Gastroesophageal sphincter (tissue), 4 donors: ENCODE measurements at places on chromosomes 6 and 20. TPM values are rescaled to one million over a fixed set of nuclear protein-coding genes. Genes with fewer than 3 reads are reported as not detected.

DNA sequence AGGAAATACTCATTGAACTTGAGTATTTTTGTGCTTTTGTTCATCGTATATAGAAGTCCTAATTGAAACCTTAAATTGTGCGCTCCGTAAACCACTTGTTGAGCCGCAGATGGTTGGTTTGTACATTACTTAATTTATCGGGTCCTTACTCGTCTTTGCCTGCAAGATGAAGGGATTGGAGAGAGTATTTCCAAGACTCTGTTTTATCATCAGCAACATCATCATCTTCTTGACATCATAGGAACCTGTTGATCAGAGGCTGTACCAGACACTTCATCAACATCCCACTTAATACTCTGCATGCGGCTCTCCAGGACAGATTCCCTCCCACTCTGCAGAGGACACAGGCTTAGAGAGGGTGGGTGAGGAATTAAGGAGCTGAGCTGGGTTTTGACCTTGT lies 28.6 kb downstream of the TIAM2 start:
- ATAC-seq, result no peak

DNA sequence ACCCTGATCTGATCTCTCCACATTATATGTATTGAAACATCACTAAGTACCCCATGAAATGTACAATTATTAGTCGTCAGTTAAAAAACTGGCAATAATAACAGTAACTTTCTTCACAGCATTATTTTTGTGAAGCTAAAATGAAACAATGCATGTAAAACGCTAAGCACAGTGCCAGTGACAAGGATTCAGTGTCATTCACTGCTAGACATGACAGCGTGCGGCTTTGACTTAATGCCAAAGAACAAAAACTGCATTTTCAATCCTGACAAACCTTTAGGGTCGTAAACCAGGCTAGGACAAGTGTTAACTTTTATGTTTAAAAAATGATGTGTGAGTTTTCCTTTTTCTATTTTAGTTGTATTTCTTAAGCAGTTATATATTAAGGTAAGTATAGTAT lies 8.8 kb upstream of the OPN5 start:
- ATAC-seq, result no peak

DNA sequence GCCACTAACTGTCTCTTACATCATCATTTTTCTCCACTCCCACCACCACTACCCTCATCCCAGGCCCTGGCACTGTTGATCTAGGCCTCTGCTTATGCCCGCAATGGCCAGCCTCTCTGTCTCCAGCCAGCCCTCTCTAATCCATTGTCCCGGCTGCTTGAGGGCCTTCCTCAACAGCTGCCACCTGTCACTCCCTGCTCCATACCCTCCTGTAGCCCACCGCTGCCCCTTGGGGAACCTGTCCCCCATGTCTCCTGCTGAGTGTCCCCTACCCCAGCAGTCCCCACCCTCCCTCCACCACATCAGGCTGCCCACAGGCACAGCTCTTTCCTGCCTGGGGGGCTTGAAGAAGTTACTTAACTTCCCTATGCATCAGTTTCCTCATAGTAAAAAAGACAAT lies 13.4 kb downstream of the TEAD3 start:
- ATAC-seq, result no peak

DNA sequence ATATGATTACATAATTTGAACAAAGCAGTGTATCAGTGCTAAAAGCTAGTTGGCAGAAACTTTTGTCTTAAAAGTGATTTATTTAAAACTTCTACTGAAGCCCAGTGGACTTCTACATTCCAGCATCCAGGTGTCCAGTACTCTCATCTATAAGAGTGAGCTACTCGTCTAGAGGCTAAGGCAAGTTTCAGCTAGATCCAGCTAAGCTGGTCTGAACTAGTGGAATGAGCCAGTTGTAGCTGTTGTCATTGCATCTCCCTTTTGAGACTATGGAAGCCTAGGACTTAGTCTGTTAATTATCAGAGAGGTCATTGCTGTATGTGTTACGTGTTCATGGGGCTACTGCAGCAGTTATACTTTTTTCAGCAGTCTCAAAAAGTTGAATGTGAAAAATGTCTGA lies 165.1 kb downstream of the ZFAND3 start:
- ATAC-seq, result no peak

- ATAC-seq, result no peak
Observed at GRCh38 chr20:855466-856360, 22.2 kb downstream of the FAM110A start.

DNA sequence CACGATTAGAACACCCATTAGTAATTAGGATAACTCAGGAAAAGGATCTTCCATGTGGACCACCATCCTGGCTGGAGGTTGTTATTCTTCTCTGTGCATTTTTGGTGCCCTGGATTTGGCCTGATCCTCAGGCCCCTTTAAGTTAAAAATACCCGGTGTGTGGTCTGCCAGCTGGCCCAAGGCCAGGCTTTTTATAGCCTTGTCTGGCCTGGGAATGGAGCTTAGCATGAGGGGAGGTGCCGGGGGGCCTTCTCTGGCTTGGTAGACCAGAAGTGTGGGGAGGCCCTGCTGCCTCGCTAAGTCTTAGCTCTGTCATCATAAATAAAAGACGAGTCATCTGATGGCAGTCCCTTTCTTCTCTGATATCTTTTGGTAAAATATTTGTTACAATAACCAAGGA lies 71.4 kb downstream of the ARID1B start:
- ATAC-seq, result no peak

The SLC35B2 gene
- total RNA-seq, result 27.3 TPM

GRCh38 chr6:2522521-2522920 lies 228.2 kb downstream of the MYLK4 start:
- no peak for ATAC-seq

The POU3F2 gene
- total RNA-seq, result not detected

The ANKRD60 gene
- not detected for total RNA-seq

DNA sequence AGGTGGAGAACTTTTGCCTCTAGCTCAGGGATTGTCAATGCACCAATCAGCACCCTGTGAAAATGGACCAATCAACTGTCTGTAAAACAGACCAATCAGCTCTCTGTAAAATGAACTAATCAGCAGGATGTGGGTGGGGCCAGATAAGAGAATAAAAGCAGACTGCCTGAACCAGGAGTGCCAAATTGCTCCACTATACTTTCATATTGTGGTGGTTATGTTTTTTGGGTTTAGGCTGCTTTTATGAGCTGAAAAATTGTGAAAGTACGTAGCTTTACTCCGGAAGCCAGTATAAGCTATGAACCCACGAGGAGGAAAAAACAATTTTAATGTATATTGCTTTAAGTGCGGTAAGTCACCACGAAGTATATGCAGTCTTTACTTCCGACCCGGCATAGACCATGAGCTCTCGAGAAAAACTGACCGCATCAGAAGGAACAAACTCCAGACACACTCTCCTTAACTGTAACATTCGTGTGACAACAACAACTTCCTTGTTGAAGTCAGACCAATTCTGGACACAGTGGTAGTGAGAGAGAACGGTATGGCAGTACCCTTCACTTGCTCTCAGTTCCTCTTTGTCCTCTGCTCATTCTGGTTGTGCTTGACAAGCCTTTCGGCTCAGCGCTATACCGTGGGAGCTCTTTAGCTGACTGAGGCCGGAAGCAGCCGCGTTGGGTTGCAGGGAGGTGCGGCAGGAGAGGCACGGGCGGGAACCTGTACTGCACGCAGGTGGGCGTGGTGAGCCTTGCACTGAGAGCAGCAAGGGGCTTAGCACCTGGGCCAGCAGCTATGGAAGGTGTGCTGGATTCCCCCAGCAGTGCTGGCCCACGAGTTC lies 81.9 kb upstream of the E2F3 start:
- ATAC-seq, result peak; percentile 65

The THBS2 gene
- 37.4 TPM for total RNA-seq

GRCh38 chr6:31403283-31404060 lies at the start of gene MICA:
MICA (plus strand) TSS chr6:31403595; CDS start chr6:31403633, 38 bp downstream.
- ATAC-seq, result peak; percentile 86

The PHIP gene
- total RNA-seq, result 34.2 TPM

DNA sequence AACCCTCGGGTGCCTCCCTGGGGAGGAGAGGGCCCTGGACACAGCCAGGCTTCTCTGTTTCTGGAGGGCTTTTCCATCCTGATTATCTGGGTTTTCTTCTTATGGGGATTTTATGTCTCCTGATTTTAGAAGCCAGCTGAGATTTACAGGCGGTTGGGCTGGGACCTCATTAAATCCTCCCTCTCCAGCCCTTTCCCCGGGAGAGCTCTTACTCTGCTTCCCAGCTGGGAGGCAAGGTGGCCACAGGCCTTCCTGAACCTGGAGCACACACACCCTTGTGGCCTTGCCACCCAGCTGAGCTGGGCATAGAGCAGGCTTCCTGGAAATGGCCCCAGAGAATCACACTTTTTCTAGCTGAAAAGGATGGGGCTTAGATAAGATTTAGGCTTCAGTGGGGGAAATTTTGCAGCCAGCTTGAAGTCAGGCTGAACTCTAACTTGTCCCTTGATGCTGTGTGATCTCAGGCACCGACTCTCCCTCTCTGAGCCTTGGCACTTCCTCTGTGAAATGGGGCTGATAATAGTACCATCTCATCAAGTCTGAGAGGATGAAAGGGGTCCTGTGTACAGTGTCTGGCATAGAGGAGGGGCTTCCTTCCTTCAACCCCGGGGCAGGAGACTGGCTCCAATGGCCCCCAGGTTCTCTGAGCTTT lies 16.6 kb downstream of the VSTM2L start:
- no peak for ATAC-seq

GRCh38 chr6:53418288-53418687 lies 69.5 kb upstream of the ELOVL5 start:
- no peak for ATAC-seq

The CASS4 gene
- 1.2 TPM for total RNA-seq

The PAK5 gene
- total RNA-seq, result not detected

The PRICKLE4 gene
- 2.4 TPM for total RNA-seq

GRCh38 chr6:73728548-73729205 lies 32.7 kb downstream of the CD109 start:
- ATAC-seq, result no peak

The HLA-DQA1 gene
- total RNA-seq, result 7.8 TPM

The HLA-DPB1 gene
- 55.3 TPM for total RNA-seq

The PARD6B gene
- 2.4 TPM for total RNA-seq

DNA sequence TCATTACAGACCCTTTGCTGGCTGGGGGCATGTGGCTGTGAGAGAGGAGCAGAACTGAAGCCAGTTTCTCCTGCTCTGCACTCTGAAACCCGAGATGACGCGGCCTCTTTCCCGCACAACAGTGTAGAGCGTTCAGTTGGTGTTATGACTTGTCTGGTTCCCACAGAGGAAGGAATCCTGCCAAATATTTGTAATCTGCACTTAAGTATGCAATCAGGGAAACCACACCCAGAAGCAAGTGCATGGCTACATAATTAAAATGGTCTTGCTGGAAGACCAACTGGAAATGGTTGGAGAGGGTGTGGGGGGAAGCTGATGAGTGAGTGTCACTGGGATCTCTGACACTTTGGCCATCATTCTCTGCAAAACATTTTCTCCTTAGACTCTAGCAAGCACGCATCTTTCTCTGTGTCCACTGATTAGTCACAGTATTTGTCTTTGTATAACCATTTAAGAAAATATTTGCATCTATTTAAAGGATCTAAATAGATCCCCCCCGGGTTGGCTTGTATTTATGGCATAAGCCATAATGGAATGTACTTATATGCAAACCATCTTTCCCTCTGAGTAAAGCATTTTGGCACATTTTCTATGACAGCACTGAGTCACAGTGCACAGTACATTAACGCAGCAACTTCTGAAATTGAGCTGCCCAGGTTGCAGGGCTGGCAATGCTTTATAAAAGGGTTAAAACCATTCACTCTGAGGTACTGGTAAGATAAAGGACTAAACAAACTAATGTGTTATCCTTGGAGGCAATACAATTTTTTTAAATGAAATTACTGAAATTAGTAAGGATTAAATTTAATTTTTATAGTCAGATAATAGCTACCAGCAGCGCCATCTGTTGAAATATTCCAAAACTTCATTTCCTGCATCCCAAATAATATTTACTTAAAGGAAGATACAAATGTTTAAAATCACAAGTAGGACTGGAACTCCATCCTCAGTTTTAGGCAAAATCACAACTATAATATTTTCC lies 76.7 kb downstream of the FOXC1 start:
- peak; percentile 56 for ATAC-seq

DNA sequence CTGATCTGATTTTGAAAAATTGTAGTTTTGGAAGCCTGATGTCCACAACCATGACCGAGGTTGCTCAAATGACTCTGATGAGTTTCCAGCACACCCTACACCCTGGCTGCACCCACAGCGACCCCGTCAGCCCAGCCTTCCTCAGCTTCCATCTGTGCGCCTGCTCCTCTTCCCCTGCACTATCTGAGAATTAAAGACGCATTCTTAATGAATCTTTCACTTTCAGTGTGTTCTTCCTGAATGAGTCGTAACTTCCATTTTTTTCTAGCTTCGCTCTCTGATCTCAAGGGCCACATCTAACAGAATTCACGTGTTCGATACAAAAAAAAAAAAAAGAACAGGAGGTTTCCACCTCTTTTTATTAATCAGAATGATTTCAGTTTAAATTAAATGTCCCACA lies 21.3 kb upstream of the RREB1 start:
- peak; percentile 48 for ATAC-seq

The SIRPB2 gene
- 11.1 TPM for total RNA-seq

DNA sequence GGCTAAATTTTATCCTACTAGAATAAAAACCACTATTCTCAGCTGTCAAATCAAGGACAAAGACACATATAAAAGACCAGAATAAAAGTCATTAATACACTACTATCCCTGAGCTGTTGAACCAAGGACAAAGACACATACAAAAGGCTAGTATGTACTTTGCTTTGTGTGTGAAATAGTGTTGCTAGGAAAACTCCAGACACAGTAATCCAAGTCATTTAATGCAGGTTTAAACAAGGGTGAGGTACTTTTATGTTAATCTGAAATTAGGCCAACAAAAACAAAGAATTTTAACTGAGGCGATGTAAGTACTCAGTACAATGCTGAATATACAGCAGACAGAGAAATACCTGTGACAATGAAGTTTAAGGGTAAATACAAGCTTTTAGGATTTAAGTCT lies 18.9 kb downstream of the GCLC start:
- ATAC-seq, result no peak

The ZNF391 gene
- 15.9 TPM for total RNA-seq

DNA sequence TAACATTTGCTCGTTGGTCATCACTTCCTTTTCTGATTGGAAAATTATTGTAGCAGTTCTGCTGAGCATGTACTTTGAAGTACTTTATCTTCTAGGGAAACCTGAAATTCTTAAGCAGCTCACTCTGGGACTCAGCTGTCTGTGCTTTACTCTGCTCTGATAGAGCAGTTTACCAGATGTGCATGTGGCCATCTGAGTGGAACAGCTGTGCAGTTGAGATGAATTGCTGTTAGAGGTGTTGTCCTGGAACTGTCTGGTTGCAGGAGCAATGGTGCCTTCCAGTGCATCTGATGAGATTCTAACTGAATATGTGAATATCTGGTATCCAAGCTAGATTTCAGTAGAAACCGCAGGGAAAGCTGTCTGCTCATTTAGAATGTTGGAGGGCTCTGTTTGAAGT lies 27.2 kb downstream of the PANK2 start:
- no peak for ATAC-seq

DNA sequence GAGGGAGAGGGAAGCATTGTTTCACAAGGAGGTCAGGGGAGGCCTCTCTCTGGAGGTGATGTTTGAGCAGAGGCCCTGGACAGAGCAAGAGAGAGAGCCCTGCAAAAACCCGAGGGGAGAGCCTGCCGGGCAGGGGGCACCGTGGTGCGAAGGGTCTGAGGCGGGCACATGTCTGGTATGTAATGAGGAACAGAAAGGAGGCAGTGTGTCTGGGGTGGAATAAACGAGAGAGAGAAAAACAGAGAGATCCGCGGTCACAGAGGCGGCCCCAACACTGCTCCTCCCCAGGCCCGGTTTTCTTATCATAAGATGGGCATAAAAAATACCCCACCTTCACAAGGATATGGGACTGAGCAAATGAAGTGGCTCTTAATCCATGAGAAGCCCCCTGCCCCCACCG lies 119.2 kb downstream of the PREX1 start:
- ATAC-seq, result no peak
